ENCODE measurements at places on chromosomes 16 and 17.

GRCh38 chr17:17298108-17298507 lies 5.1 kb upstream of the NT5M start:
- DNase-seq: peak; percentile 58

GRCh38 chr16:47815655-47816054 lies 340.1 kb downstream of the ABCC12 start:
- no peak for DNase-seq

DNA sequence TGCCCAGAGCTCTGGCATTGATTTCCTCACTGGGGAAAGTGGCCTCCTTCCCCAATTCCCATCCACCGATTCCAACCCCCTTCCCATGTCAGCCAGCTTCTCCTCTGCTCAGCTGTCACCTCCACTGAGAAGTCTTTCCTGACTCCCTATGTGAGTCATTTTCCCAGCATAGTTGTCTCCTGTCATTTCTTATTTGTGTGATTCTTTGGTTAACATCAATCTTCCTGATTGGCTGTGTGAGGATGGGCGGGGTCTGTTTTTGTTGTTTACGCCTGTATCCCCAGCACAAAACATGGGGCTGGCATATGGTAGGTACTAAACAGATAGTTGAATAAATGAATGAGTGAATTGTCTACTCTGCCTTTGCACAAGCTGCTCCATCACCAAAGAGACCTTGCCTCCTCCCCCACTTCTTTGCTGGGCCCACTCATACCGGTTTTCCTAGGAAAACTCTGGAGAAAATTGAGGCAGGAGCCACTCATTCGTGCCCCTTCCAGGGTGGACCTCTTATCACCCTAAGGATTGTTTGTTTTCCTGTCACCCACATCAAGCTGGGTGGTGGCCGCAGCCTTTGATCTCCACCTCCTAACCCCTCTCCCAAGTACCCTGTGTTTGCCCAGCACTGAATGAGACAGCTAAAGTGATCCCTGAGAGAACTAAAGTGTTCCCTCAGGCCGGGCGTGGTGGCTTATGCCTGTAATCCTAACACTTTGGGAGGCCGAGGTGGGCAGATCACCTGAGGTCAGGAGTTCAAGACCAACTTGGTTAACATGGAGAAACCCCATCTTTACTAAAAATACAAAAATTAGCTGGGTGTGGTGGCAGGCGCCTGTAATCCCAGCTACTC lies 1.2 kb upstream of the GRB7 start:
- DNase-seq: no peak

DNA sequence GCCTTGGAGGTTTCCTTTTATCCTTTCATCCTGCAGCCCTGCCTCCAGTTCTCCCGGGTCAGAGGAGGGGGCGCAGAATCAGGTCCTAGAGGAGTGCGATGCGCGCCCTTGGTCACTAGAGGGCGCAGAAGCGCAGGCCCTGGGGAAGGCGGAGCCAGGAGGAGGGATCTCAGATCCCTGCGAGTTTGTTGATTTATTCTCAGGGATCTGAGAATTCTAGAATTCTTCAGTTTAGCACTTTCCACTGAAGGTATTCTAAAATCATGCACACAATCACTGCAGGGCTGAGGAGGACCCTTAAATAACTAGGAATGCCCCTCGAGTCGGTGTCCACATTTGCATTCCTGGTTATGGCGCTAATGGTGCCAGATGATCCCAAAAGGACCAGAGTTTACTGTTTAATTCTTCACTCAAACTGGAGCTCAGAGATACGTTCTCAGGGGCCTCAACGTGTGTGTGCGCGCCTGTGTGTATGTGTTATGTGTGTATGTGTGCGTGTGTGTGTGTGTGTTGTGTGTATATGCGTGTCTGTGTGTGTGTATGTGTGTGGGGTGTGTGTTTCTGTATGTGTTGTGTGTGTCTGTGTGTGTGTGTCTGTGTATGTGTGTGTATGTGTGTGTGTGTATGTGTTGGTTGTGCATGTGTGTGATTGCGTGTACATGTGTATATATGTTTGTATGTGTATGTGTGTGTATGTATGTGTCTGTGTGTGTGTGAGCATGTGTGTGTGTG lies 6.9 kb upstream of the ELAC2 start:
- no peak for DNase-seq

DNA sequence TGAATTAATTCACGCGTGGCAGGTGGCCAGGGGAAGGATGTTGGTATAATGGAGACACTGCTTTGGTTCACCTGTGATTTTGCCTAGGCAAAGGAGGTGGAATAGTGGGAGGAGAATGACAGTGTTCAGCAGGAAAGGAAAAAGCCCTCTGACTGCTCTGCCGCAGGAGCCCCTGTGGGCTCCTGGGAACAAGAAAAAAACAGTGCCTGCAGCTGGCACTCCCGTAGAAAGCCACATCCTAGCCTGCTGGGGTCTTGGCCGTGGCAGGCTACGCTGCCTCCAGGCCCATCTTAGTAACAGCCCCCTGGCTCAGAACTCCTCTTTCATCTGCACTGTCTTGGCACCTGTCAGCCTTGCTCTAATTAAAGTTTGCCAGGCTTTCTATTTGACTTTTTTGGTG lies 20.6 kb downstream of the ADORA2B start:
- DNase-seq: no peak

DNA sequence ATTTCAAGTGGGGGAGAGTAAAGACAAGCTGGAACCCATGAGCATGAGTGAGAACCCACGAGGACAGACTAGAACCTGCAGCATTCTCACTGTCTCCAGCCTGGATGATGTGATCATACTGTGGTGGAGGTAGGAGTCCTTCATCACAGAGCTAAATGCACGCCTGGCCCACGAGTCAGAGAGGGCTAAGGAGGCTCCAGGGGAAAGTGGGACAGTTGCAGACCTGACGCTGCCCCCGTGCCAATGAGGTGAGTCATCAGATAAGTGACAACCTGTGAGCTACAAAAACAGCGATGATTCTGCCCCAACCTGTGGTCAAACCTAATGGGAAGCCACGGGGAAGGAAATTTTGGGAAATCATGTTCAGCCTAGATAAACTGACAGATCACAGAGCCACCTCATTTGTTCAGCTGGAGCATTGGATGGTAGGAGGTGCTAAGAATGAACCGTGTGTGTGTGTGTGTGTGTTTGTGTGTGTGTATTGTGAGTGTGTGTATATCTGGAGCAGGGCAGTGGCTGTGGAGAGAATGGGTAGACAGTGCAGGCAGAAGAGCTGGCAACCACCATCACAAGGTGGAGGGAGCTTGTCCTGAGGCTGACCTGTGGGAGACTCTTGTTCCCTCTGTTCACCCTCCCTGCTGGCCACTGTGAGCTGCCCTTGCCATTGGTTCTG lies 131.8 kb downstream of the UTP18 start:
- no peak for DNase-seq

GRCh38 chr16:16108759-16109158 lies 114.5 kb downstream of the ABCC6 start:
- DNase-seq: no peak

GRCh38 chr16:84091460-84091859 lies 25.3 kb downstream of the MBTPS1 start:
- peak; percentile 5 for DNase-seq

DNA sequence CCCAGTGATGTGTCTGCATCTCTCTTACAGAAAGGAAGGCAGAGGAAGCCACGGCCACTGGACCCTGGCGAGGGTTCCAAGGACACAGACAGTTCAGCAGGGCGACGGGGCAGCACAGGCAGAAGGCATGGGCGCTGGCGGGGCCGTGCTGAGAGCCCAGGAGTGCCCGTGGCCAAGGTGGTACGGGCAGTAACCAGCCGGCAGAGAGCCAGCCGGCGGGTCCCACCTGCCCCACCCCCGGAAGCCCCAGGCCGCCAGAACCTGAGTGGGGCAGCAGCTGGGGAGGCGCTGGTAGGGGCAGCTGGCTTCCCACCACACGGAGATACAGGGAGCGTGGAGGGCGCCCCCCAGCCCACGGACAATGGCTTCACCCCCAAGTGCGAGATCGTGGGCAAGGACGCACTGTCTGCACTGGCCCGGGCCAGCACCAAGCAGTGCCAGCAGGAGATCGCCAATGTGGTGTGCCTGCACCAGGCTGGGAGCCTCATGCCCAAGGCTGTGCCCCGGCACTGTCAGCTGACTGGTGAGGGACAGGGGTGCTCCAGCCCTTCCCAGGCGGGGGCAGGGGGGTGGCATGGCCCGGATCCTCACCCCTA lies 7.8 kb downstream of the XYLT2 start:
- no peak for DNase-seq

GRCh38 chr16:30523768-30524574 lies 2.4 kb downstream of the ZNF768 start:
- no peak for DNase-seq
